ENCODE measurements at places on chromosomes 1 and 21. TPM values are rescaled to one million over a fixed set of nuclear protein-coding genes. Genes with fewer than 3 reads are reported as not detected.

- peaks cover 4% of the 10 kb centered on the region for H3K27me3 ChIP-seq
- no peak overlapping the region for H3K4me3 ChIP-seq
- no peak for DNase-seq
- no peak overlapping the region for H3K27ac ChIP-seq
These were observed 5.1 kb upstream of the HES4 start for GRCh38 chr1:1004780-1005697.

DNA sequence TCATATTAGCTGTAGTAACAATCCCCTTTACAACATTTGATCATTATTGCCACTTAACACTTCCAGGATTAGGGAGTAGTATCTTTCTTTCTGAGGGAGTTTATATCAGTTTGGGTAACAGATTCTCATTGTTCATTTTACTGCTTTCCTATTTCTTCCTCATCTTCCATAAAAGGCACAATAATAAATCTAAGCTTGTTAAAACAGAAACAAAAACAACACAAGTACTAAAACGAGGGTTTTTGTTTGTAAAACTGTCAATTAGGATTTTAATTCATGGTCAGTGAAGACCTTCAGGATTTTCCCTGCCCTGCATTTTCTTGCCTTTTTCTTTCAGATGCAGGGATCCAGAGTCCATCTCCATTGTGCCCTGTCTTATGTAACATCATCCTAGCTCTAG, 29.5 kb downstream of the TMED5 start:
- no peak overlapping the region for H3K27ac ChIP-seq
- peaks cover 31% of the 10 kb centered on the region for H3K36me3 ChIP-seq
- no peak overlapping the region for H3K4me3 ChIP-seq

DNA sequence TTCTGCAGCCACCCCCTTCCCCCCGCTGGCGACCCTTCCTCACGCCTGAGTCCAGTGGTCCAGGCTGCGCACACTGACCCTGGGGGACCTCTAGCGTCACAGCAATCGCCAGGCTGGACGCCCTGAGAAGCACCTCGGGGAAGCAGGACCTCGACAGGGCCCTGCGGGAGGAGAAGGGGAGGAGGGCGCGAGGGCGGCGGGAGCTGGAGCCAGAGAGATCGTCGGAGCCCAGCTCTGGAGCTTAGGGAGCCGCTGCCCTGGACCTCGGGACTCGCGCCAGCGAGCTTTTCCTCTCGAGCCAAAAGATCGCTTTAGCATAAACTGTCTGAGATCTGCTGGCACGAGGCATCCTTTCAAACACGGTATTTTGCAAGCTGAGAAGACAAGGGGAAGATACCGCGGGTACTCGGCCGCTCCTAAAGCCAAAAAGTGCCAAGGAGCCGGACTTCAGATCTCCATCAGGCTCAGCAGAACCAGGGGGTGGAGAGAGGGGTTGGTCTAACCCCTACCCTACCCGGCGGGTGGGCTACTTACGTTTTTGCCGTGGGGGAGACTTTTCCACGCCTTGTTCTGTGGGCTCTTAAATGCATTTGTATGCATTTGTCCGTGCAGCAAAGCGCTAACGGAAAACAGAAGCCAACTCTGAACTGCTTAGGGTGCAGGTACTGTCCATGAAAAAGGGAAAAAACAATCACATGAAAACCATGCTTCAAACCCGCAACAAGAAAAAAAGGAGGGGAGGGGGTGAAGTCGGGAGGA, 586 bp downstream of the COL24A1 start:
- no peaks in the 10 kb centered on the region for H3K27me3 ChIP-seq
- peak overlapping the region; percentile 87 for H3K4me3 ChIP-seq
- DNase-seq = peak; percentile 33
- H3K36me3 ChIP-seq = no peaks in the 10 kb centered on the region

DNA sequence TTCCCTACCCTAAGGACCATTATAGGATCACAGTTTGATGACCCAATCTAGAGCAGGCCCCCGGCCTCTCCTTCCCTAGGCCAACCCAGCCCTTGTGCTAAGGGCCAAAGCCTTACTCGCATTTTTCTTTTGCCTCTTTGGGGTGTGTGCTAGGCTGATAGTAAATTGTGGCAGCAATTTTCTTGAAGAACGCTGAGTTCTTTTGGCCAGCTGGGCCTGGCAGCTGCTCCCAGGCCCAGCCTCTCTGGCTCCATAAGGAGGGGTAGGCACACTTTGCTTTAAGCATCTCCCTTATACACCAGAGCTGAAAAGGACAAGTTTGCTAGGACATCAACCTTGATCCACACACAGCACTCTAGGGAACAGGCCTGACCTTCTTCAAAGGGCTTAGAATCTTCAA, 4.2 kb downstream of the OLFML2B start:
- 0 out of 2 replicates have a peak overlapping the region, but pooled peaks have one; percentile 44 for H3K27ac ChIP-seq
- peaks cover 43% of the 10 kb centered on the region for H3K4me1 ChIP-seq
- no peak overlapping the region for H3K4me3 ChIP-seq

RBP7 gene
- 0.66 TPM for total RNA-seq

DNA sequence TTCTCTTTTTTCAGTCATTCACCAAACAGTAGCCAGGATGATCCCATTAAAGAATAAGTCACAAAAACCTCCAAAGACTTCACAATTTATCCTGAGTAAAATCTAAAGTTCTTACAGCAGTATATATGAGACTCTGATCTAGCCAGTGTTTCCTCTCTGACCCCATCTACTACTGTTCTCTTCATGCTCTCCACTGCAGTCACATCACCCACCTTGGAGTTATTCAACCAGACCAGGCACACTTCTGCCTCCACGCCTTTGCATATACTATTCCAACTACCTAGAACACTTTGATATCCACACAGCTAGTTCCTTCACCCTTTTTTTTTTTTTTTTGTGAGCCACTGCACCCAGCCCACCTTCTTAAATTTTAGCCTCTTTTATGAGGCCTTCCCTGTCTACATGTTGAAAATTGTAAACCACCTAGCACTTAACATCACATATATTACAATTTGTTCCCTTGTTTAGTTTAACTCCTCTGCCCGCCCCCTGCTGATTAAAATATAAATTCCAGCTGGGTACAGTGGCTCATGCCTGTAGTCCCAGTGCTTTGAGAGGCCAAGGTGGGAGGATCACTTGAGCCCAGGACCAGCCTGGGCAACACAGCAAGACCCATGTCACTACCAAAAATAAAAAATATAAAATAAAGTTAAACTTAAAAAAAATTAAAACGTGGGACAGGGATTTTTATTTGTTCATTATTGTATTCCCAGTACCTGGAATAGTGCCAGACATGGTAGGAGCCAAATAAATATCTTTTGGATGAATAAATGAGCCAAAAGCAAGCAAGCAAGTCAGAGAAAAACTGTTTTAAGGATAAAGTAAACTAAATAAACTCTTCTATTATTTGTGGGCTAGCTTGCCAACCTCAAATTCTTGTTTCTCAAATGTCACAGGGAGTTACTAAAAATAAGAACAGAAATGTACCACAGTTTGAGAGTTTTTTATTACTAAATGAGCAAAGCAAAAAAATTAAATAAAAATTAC, 35.2 kb upstream of the MUTYH start:
- H3K36me3 ChIP-seq = no peaks in the 10 kb centered on the region
- peaks cover under 1% of the 10 kb centered on the region for H3K4me1 ChIP-seq
- H3K4me3 ChIP-seq = no peak overlapping the region
- no peaks in the 10 kb centered on the region for H3K27me3 ChIP-seq
- DNase-seq = peak; percentile 23
- no peak overlapping the region for H3K27ac ChIP-seq

GRCh38 chr1:12052008-12052573, 11.0 kb upstream of the TNFRSF8 start:
- peaks cover 24% of the 10 kb centered on the region for H3K4me1 ChIP-seq
- H3K36me3 ChIP-seq = no peaks in the 10 kb centered on the region
- H3K27me3 ChIP-seq = peaks cover 8% of the 10 kb centered on the region
- DNase-seq = peak; percentile 81
- peak overlapping the region; percentile 57 for H3K4me3 ChIP-seq

- H3K4me1 ChIP-seq = peaks cover 21% of the 10 kb centered on the region
- peak overlapping the region; percentile 99 for H3K27ac ChIP-seq
- DNase-seq = peak; percentile 19
- H3K36me3 ChIP-seq = peaks cover 6% of the 10 kb centered on the region
- peaks cover 2% of the 10 kb centered on the region for H3K27me3 ChIP-seq
These were observed 522 bp downstream of the LRP8 start for GRCh38 chr1:53327182-53327913.

GRCh38 chr1:10706376-10706913, 90.0 kb downstream of the CASZ1 start:
- no peaks in the 10 kb centered on the region for H3K36me3 ChIP-seq
- no peak overlapping the region for H3K27ac ChIP-seq
- H3K4me3 ChIP-seq = no peak overlapping the region
- peaks cover 56% of the 10 kb centered on the region for H3K27me3 ChIP-seq
- no peak for DNase-seq

- H3K4me3 ChIP-seq = no peak overlapping the region
- H3K36me3 ChIP-seq = no peaks in the 10 kb centered on the region
- H3K4me1 ChIP-seq = no peaks in the 10 kb centered on the region
- no peaks in the 10 kb centered on the region for H3K27me3 ChIP-seq
These were observed 139.7 kb upstream of the BEND5 start for GRCh38 chr1:48916130-48917069.

DNA sequence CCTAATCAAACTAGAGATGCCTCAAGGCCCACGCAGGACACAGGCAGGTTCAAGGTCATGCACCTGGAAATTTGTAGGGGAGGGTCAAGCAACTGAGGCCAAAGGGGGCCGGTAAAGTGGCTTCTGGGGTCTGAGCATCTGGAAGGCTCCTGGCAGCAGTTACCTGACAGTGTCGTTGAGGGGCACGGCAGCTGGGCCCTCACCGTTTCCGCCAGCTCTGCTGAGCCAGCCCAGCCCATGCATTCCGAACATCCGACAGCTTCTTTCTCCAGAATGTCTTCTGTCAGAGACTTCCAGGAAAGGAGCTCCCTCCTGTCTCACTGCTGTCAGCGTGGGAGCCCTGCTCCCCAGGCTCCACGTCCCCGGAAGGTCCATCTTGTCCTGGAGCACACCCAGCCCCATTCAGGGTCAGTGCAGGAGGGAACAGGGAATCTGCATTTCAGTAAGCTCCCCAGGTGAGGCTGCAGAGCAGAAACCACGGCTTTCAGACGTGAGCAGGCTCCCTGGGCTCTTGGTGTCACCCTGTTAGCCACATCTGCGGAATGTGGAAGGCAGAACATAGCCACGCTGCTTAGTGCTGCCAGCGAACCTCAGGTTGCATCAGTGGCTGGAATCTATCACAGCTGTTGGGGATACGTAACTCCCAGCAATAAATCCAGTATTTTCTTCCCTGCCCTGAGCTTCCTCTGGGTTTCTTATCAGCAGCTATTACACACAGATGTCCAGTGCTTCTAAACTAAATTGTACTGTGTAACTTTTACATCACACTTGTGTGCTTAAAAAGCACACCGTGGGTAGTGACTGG, 36.3 kb upstream of the FAM3B start:
- H3K4me1 ChIP-seq = no peaks in the 10 kb centered on the region
- no peak for DNase-seq
- no peak overlapping the region for H3K4me3 ChIP-seq
- H3K27ac ChIP-seq = no peak overlapping the region
- H3K36me3 ChIP-seq = no peaks in the 10 kb centered on the region
- H3K27me3 ChIP-seq = peaks cover 9% of the 10 kb centered on the region

- H3K4me3 ChIP-seq = no peak overlapping the region
- no peak overlapping the region for H3K27ac ChIP-seq
- peaks cover 13% of the 10 kb centered on the region for H3K36me3 ChIP-seq
- H3K4me1 ChIP-seq = peaks cover 12% of the 10 kb centered on the region
- peaks cover 8% of the 10 kb centered on the region for H3K27me3 ChIP-seq
- no peak for DNase-seq
These were observed 36.4 kb downstream of the OLFML2B start for GRCh38 chr1:161987303-161987702.

GRCh38 chr1:22853651-22854185, 118.9 kb downstream of the LACTBL1 start:
- no peak for DNase-seq
- peaks cover 7% of the 10 kb centered on the region for H3K4me1 ChIP-seq
- H3K4me3 ChIP-seq = no peak overlapping the region
- peaks cover 17% of the 10 kb centered on the region for H3K27me3 ChIP-seq
- peaks cover 5% of the 10 kb centered on the region for H3K36me3 ChIP-seq

MAN1C1 gene
- 0.05 TPM for total RNA-seq

GRCh38 chr1:184150776-184151531, 99.4 kb downstream of the TSEN15 start:
- no peaks in the 10 kb centered on the region for H3K27me3 ChIP-seq
- peaks cover 50% of the 10 kb centered on the region for H3K4me1 ChIP-seq
- H3K27ac ChIP-seq = peak overlapping the region; percentile 56
- H3K4me3 ChIP-seq = peak overlapping the region; percentile 18
- H3K36me3 ChIP-seq = no peaks in the 10 kb centered on the region

Data from HFFc6 (cell line).